CD8-positive, alpha-beta T cell (primary cell): ENCODE measurements at places on chromosomes 3 and 15.

- no peak for DNase-seq
Measured at GRCh38 chr3:100844063-100844936, 135.0 kb downstream of the TFG start.

- DNase-seq, result peak; percentile 16
Measured at GRCh38 chr3:46406788-46407611, at the start of the genes CCR5AS and CCRL2. Gene CCR5AS, minus strand, starts transcription at chr3:46407066. Gene CCRL2, plus strand, starts transcription at chr3:46407259. Its CDS starts 821 bp downstream, at chr3:46408080.

DNA sequence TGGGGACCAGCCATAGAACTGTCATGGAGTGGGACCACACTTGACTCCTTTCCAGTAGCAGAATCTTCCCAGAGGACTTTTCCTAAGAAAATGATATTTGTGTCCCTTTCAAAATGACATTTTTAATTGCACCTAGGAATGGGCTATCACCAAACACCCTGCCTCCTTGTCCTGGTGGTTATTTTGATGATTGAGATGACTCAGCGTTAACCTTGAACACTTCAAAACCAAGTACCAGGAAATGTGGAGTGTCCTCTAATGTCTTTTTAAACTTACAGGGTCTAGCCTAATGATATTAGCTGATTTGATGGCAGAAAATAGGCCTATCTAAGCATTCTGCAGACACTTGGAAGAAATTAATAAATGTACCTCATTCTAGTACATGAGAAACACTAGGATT is 90.7 kb downstream of the HHLA2 start:
- DNase-seq, result no peak

- peak; percentile 59 for DNase-seq
Measured at GRCh38 chr3:66372681-66373350, 128.0 kb downstream of the LRIG1 start.

- no peak for DNase-seq
Measured at GRCh38 chr3:82194870-82195269, 433.4 kb upstream of the GBE1 start.

DNA sequence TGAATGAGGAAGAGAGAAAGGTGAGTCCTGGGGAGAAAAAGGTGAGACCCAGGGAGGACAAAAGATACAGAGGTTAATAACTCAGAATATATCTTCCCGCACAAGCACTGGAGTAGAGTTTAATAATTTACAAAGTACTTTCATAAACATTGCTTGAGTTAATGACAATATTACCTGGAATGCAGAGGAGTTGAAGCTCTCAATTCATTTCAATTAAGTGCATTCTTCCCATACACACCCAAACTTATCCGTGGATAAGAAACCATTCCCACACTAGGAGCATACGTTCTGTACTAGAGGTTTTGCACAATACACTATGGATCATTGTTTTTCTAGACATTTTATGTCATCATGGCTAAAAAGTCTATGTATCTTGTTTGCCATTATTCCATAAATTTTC is 23.3 kb upstream of the KNG1 start:
- DNase-seq, result no peak

DNA sequence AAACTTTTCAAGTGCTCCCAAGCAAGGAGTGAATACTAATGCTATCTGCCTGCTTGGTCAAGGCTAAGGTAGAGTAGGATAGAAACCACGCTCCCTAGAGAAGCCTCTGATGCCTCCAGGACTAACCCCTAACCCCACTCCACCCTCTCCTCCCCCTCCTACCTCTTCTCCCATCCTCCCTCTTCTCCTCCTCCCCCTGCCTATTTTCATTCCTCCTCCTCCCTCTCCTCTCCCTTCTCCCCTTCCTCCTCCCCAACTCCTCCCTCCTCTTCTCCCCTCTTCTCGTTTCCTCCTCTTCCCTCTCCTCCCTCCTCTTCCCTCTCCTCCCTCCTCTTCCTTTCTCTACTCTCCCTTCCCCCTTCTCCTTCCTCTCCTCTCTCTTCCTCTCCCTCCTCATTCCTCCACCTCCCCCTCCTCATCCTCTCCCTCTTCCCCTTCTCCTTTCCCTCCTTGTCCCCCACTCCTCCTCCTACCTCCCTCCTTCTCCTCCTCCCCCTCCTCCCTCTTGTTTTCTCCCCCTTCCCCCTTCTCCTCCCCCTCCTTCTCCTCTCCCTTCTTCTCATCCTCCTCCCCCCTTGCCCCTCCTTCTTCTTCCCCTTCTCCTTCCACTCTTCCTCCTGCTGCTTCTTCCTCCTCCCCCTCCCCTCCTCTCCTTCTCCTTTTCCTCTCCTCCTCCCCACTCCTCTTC is 12.8 kb upstream of the MEX3B start:
- no peak for DNase-seq

DNA sequence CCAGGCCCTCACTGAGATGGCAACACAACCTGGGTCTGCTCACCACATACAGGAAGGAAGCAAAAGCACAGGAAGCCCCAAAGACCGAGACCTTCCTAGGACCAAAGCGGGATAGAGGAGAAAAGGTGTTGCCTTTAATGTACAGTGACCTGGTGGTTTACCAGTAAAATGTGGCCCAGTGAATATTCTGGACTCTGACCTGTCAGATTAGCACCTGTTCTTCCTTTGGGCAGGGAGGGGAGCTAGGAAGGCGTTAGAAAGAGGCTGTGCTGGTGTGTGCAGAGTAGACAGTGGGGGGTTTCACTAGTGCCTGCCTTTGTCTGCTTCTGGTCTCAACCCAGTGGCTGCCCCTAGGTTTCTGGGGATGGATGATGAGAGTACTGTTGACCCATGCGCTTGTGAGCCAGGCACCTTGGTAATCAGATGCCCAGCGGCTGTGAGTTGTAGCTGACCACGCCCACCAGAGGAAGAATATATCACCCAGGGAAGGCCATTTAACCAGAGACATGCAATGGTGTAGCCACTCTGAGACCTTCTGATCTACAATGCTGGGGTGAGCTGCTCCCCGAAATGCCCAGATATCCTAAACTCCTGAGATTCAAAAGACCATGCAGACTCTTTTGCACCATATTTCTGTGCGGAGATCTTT is 90.1 kb upstream of the NEO1 start:
- no peak for DNase-seq
